HTR-8/SVneo (cell line): ENCODE measurements at places on chromosomes 3 and 15.
A peak's percentile ranks its signal among the peaks of the same experiment; 100 is the strongest.

DNA sequence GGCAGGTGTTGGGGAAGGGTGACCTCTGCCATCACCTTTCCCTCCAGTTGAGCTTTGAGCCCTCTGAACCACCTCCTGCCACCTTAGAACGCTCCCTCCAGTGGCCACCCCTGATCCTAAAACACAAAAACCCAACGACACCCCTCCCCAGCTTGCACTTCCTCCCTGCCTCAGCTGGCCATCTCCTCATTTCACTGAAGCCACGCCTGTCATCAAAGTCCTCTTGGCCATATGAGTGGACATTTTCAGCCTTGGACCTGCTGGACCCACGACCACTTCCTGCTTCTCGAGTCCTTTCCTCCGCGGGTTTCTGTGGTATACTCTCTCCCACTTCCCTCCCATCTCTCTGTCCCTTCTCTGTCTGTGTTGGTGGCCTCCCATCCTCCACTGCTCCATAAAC, 48.5 kb upstream of the NR2C2 start:
- no peak for DNase-seq

DNA sequence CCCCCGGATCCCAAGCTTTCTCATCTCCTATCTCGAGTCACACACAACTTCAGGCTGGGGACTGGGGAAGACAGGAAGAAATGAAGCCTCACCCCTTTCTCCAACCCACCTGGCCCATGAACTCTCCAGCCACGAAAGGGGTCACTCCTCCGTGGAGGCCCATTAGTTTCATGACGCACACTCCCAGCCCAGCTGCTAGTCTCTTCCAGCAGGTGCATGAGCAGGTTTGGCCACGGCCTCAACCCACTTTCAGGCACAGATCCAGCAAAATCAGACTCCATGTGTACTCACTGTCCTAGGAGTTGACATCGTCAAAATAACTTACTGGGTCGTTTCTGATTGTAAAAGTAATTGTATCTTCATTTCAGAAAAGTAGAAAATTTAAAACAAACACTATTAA, 76.6 kb downstream of the C3orf70 start:
- DNase-seq, result no peak

DNA sequence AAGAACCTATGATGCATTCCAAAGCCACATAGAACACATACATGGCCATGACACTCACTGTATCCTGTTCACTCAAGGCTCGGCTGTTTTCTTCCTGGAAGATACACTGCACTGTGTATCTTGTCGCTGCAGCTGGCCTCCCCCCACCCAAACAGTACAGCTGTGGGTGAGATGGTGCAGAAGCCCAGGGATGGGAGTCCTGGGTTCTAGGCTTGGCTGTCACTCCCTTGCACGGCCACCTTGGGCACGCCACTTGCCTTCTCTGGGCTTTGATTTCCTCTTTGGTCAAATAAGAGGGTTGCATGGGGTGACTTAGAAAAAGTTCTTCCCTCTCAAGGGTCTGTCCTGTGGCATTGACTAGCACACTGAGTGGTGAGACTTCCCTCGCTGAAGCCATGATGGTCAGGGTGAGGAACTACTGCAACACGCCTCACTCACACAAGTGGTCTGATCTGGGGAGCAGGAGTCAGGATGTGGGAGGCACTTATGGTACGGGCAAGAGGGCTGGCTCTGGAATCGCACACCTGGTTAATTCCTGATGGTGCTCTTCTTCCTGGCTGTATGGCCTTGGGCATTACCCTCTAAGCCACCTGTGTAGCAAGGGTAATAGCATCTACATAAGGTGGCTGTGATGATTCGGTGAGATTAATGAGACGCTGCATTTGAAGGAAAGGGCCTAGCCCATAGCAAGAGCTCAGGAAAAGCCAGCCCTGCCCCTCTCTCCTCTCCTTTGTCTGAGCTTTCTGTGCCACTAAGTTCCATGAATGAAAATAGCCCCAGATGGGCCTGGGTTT, 44.0 kb downstream of the ANP32A start:
- no peak for DNase-seq

- DNase-seq, result no peak
These were observed 193.1 kb downstream of the NR1D2 start for GRCh38 chr3:24137958-24138875.

DNA sequence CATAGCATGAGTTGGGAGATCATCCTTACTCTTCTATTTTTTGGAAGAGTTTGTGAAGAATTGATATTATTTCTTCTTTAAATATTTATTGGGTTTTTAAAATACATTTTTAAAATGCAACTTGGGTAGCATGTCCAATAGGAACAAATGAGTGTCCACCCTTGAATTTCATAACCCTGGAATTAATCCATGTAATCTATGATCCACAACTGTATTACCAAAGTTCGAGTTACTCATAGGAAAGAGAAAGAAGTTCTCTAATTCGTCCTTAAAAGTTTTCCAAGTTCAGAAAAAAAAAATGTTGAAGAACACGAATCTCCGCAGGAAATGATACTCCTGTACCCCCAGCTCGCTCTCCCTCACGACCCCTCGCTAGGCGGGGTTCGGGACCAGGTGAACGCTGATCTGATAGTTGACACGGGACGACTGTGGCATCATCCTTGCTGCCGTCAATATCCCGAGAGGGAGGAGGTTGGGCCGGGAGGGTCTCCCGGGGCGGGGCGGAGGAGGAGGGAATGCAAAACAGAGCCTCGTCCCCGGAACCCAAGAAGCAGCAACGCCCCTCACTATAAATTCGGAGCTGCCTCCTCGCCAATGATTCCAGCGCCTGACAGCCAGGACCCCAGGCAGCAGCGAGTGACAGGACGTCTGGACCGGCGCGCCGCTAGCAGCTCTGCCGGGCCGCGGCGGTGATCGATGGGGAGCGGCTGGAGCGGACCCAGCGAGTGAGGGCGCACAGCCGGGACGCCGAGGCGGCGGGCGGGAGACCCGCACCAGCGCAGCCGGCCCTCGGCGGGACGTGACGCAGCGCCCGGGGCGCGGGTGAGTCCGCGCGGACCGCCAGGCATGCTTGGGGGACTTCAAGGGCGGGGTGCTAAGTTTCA, at the start of gene AGTR1:
AGTR1 (plus strand) TSS at position 598 of the 884 bp plus-strand sequence. CDS start 43,133 bp downstream, outside the sequence.
- peak; percentile 74 for DNase-seq
